ENCODE measurements at places on chromosomes 6 and 20. TPM values are rescaled to one million over a fixed set of nuclear protein-coding genes. Genes with fewer than 3 reads are reported as not detected.

The MDFI gene
- 4.9 TPM for total RNA-seq

DNA sequence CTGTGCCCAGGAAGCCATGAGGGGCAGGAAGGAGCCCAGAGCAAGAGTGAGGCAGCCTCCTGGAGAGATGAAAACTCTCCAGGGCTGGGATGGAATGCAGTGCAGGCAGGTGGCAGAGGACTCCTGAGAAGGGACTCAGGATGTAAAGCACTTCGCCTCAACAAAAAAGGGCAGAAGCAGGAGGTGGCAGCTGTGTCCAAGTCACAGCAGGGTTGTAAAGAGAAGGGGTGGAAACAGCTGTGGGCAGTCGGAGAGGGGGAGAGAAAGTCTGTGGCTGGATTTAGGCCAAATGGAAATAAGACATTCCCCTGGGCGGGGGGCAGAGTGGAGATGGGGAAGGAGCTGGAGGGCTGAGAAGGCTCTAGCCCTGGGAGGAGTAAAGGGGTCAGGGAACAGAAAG is 34.9 kb downstream of the CYP21A2 start:
- no peak for DNase-seq
- peaks cover 33% of the 10 kb centered on the region for H3K36me3 ChIP-seq
- no peaks in the 10 kb centered on the region for H3K4me1 ChIP-seq
- H3K27ac ChIP-seq: no peak overlapping the region

The NFS1 gene
- 23.9 TPM for total RNA-seq

The IMPG1 gene
- not detected for total RNA-seq

DNA sequence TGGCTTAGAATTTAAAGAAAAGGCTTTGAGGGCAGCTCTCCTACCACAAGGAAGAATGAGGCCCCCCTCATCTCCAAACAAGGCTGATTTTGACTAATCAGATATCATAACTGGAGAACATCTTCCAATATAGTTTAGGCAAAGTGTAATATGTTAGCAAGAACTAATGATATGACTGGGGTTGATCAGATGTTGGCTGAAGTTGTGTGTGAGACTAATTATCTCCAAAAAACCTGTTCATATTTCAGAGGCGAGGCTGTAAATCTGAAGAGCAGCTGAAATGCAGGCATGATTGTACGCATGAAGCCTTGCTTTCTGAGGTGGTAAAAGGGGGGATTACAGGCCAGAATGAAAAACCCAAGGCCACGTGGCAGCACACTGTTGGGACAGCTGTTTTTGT is 16.0 kb upstream of the ZNF831 start:
- H3K36me3 ChIP-seq: no peaks in the 10 kb centered on the region
- H3K4me3 ChIP-seq: no peak overlapping the region
- H3K27ac ChIP-seq: no peak overlapping the region
- peaks cover 17% of the 10 kb centered on the region for H3K4me1 ChIP-seq

DNA sequence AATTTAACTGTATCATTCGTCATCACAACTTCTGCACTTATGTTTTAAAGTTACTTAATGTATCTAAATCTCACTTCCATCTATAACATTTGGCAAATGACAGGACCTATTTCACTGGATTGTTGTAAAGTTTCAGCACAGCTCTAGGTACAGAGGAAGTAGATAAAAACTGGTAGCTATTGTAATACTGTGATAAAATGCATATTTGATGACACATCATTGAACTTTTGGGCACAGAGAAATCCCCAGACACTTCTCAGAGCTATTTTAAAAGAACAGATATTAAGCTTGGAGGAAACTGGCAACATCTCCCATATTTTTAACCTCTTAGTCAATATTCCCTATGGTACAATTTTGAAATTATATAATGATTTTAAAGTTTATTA is 138.7 kb downstream of the RFPL4B start:
- H3K4me1 ChIP-seq: no peaks in the 10 kb centered on the region
- H3K27ac ChIP-seq: no peak overlapping the region
- no peaks in the 10 kb centered on the region for H3K36me3 ChIP-seq
- no peak overlapping the region for H3K4me3 ChIP-seq

The NOX3 gene
- not detected for total RNA-seq

GRCh38 chr20:23770384-23770783 is 19.6 kb upstream of the CST1 start:
- no peak for DNase-seq
- H3K27me3 ChIP-seq: no peaks in the 10 kb centered on the region
- H3K4me3 ChIP-seq: no peak overlapping the region
- no peaks in the 10 kb centered on the region for H3K4me1 ChIP-seq

The PAK5 gene
- not detected for total RNA-seq

All from stomach (tissue), 19 donors.